NCI-H510A treated with DMSO at 0.1 percent for 48 hours (cell line): ENCODE measurements at places on chromosomes 13 and 19.
A peak's percentile ranks its signal among the peaks of the same experiment; 100 is the strongest.

DNA sequence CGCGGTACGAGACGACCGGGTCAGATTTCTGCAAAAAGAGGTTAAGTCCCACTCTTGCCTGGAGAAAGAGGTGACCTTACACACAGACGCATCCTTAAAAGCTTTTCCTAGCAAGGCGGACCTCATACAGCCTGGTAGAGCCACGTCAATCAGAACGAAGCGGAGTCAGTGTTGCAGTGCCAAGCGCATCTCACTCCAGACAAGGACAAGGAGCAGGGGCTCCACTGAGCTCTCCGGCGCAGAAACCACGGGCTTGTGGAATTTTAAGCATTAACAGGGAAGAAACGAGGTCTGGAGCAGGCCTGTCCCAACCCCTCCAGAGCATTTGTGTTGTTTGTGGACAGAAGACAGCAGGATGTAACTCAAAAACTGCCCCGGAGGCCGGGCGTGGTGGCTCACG, 7.1 kb downstream of the EEF2 start:
- no peak for DNase-seq

- DNase-seq = peak; percentile 40
Measured at GRCh38 chr19:13095934-13096927, 6.4 kb downstream of the LYL1 start.

- DNase-seq = no peak
Measured at GRCh38 chr13:110305949-110306339, 1.0 kb downstream of the COL4A1 start.

DNA sequence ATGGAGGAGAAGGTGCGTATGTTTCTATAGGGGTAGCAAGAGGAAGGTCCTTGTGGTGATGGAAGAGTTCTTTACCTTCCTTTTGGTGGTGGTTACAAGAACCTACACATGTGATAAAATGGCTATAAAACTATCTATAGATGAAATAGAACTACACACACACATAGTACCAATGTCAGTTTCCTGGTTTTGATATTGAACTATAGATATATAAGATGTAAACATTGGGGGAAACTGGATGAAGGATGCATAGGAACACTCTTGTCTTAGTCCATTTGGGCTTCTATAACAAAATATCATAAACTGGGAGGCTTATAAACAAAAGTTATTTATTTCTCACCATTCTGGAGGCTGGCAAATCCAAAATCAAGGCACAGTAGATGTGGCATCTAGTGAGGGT, 47.1 kb downstream of the MZT1 start:
- no peak for DNase-seq

- DNase-seq = no peak
Measured at GRCh38 chr19:5292453-5292821, 48.2 kb downstream of the PTPRS start.

DNA sequence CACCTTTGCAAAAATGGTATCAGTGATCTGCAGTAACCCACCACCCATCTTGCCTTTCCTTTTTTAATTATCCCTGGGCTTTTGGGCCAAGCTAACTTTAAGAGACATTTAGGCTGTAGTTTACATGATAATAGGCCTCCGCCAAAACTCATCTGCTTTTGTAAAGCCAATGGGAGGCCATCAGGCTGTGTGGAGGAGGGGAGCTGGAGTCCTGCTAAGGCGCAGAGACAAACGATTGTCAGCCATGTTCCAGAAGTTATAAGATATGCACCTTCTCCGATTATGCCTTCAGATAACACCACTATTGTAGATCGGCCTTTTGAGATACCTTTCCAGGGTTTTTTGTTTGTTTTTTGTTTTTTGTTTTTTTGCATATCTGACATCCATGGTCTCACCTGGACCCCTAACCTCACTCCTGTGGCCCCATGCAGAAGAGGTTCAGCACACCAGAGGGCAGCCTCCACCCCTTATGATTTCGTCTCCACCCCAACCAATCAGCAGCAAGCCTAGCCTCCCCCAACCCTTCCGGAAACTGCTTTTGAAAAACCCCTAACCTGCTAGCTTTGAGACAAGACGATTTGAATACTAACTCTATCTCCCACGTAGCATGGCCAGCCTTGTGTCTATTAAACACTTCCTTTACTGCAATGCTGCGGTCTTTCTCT, 113.9 kb upstream of the UBL3 start:
- DNase-seq = no peak

- no peak for DNase-seq
Measured at GRCh38 chr19:13334801-13335481, 171.3 kb downstream of the CACNA1A start.

- no peak for DNase-seq
Measured at GRCh38 chr13:49627831-49628652, at the start of gene ARL11. Gene ARL11 (plus strand): TSS chr13:49628507. CDS start chr13:49630448, 1,941 bp downstream.

- DNase-seq = no peak
Measured at GRCh38 chr13:100102042-100102441, 13.1 kb downstream of the PCCA start.

- DNase-seq = no peak
Measured at GRCh38 chr13:26037302-26037701, 14.5 kb downstream of the SHISA2 start.

DNA sequence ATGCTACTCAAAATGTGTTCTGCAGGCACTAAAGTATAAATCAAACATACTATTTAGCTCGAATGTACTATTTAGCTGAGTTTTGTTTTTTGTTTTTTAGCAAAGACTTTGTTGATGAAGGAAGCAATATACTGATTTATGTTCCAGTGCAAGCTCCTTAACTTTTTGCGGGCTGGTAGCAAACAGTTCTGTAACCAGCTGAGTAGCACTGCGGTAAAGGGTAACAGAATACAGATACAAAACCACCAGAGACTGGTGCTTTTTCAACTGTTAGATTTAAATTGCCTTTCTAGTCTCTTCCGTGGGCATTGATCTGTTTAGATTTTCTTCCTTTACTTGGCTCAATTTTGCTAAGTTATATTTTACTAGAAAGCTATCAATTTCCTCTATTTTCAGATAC, 39.0 kb upstream of the KPNA3 start:
- DNase-seq = no peak

DNA sequence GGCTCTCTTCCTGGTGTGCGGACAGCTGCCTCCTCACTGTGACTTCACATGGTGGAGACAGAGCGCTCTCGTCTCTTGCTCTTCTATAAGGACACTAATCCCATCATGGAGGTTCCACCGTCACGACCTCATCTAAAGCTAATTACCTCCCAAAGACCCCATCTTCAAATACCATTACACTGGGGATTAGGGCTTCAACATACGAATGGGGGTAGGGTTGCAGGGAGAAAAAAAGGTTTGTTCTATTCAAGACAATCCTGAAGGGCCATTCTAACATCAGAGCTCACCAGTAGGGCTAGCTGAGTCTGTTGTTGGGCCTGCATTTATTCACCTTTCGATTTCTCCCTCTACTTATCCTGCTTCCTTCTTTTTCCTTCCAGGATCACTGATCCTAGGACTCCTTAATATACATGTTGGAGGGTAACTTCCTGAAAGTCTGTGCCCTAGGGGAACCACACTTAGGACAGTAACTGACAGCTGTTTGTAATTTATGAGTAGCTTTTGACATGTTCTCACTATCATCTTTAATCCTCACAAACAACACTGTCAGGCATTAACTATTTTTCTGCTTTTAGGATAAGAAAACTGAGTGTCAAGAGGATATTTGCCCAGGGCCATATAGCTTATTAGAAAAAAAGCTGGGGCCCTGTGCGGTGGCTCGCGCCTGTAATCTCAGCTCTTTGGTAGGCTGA, 18.8 kb upstream of the GTF2F2 start:
- no peak for DNase-seq

GRCh38 chr19:45110851-45111266, 17.9 kb downstream of the PPP1R37 start:
- DNase-seq = no peak

GRCh38 chr19:50361290-50362029, 4.0 kb downstream of the NAPSA start:
- no peak for DNase-seq

GRCh38 chr13:41552031-41552430, 94.7 kb downstream of the RGCC start:
- DNase-seq = no peak

- no peak for DNase-seq
Measured at GRCh38 chr19:896999-897398, 3.7 kb downstream of the RNU6-9 start.
